ENCODE measurements at places on chromosomes 13 and 19.

- no peak for DNase-seq
Observed at GRCh38 chr13:109913936-109914510, 127.6 kb upstream of the IRS2 start.

DNA sequence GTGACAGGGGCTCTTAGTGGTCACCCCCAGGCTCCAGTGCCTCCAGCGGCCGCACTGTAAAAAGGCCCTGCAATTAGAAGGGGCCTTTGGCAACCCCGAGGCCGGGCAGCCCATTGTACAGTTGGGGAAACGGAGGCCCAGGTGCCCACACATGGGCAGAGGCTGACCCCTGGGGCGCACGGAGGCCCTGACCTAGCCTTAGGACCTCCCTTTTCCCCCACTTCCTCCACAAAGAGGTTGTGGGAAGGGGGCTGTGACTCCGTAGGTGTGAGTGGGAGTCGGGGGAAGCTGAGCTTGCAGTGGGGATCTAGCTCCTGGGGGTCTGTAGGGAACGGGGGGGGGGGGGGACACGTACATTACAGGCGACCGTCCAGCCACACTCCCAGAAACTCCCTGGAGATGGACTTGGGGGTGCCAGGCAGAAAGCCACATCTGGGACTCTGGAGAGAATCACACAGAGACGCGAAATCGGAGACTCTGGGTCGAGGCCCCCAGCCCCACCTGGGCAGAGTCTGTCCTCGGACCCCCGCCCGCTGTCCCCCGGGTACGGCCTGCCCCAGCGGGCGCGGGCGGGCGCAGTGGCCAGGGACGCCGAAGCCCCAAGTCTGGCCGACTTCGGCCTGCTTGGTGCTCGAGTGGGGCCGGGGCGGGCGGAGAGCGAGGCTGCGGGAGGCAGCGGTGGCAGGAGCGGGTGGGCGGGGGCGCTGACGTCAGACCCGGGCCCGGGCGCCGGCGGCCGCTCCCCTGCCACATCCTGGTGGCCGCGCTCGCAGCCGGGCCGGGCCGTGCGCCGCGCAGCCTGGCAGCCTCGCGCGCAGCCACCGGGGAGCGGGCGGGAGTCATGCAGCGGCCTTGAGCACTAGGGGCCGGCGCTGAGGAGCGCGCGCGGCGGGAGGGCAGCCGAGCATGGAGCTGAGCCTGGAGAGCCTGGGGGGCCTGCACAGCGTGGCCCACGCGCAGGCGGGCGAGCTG is at the start of gene ONECUT3:
Gene ONECUT3, plus strand, starts transcription at position 750 of the 972 bp plus-strand sequence. Its CDS starts 157 bp downstream, at position 907.
- DNase-seq, result no peak

- no peak for DNase-seq
Observed at GRCh38 chr19:35236638-35237400, 8.3 kb upstream of the FAM187B start.

GRCh38 chr13:110261166-110262081 is 45.5 kb downstream of the COL4A1 start:
- DNase-seq, result no peak

- DNase-seq, result no peak
Observed at GRCh38 chr19:39848392-39848791, 2.2 kb upstream of the FBL start.

DNA sequence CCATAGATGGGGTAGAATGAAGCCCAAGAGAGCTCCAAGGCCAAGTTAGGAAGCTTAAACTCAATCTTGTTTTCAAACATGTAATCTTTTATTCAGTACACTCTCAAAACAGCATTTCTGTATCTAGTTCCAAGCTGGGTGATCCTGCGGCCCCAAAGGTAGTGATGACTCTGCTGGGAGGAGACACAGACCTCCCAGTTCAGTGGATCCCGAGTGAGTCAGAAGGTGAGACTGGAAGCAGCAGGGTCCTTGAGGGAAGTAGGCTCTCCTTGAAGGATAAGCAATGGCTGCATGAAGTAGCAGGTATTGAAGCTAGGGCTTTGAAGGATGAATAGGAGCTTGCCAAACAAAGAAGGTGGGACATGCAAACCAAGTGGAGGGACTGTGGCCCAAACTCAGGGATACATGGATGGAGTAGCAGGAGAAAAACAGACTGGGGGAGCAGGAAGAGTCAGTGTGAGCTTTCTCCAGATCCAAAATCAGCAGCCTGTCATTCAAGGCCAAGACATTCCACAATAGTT is 9.6 kb downstream of the TINCR start:
- no peak for DNase-seq

GRCh38 chr19:40932008-40932959 is 50.3 kb upstream of the CYP2A7 start:
- no peak for DNase-seq

Measured in femur (tissue), 1 donor.